ENCODE measurements at places on chromosomes 1 and 21. TPM values are rescaled to one million over a fixed set of nuclear protein-coding genes. Genes with fewer than 3 reads are reported as not detected.

GRCh38 chr1:48049823-48050535, 52.8 kb upstream of the TRABD2B start:
- H3K27me3 ChIP-seq: no peaks in the 10 kb centered on the region
- no peaks in the 10 kb centered on the region for H3K4me1 ChIP-seq
- no peak overlapping the region for H3K27ac ChIP-seq
- DNase-seq: no peak
- H3K4me3 ChIP-seq: no peak overlapping the region
- H3K36me3 ChIP-seq: no peaks in the 10 kb centered on the region

DNA sequence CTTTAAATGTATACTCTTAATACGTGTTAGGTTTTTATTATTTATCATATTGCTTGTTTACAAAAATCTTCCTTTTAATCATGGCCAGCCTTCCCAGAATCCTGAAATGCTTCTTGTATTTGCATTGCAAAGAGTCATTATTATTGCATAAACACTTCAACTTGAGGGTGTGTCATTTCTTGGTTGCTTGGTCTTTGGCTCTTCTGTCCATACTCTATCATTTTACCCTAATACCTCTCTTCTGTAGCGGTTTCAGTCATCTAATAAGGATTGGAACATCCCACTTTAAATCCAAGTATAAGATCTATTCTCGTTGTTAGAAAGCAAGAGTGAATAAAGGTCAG, 200.6 kb upstream of the CACYBP start:
- H3K36me3 ChIP-seq: no peaks in the 10 kb centered on the region
- no peak for DNase-seq
- H3K27ac ChIP-seq: no peak overlapping the region

GRCh38 chr1:200980452-200980772, 43.1 kb downstream of the KIF21B start:
- no peak overlapping the region for H3K4me3 ChIP-seq
- H3K36me3 ChIP-seq: peaks cover 79% of the 10 kb centered on the region
- no peaks in the 10 kb centered on the region for H3K4me1 ChIP-seq

DNA sequence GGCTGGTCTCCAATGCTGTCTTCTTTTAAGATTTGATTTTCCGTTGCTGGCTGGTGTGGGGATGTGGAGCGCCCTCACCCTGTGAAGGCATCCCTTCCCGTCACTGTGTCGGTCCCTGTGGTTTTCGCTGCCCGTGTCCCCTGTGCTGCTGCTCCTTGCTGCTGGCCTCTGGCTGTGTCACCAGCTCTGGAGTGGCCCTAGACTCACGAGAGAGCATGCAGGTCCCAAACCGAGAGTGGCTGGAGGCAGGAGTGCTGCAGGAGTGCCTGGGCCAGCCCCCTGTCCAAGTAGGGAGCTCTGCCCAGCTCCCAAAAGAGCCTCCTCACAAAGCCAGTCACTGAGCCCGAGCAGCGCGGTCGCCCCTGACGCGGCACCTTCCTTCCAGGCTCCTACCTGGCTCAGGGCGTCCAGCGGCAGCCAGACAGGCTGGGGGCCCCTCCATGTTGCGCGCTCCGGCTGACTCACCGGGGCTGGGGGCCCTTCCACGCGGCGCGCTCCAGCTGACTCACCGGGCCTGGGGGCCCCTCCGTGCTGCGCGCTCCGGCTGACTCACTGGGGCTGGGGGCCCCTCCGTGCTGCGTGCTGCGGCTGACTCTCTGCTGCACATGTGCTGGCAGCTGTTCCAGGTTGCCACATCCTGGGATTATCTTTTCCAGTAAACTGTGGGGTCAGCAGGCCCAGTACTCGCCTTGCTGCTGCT, 106.7 kb upstream of the COL6A1 start:
- no peak overlapping the region for H3K4me3 ChIP-seq
- H3K36me3 ChIP-seq: no peaks in the 10 kb centered on the region
- no peaks in the 10 kb centered on the region for H3K4me1 ChIP-seq
- no peak for DNase-seq
- H3K27me3 ChIP-seq: peaks cover 2% of the 10 kb centered on the region

GRCh38 chr1:76070538-76070937, 4.0 kb upstream of the ST6GALNAC3 start:
- H3K27ac ChIP-seq: no peak overlapping the region
- H3K4me3 ChIP-seq: no peak overlapping the region
- no peaks in the 10 kb centered on the region for H3K36me3 ChIP-seq
- peaks cover 12% of the 10 kb centered on the region for H3K4me1 ChIP-seq
- peaks cover 12% of the 10 kb centered on the region for H3K27me3 ChIP-seq

DNA sequence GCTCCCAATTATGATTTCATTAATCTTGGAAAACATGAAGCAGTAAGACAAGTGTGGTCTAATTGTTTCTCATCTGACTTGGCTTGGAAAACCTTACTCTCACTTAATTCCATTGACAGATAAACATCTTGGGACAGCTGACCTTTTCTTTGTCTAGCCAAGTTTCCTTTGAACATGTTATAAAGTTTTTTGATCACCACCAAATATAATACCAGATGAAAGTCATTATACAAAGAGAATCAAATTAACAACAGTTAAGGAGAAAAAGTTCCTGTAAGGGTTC, 50.2 kb downstream of the ALG14 start:
- H3K36me3 ChIP-seq: no peaks in the 10 kb centered on the region
- no peak overlapping the region for H3K4me3 ChIP-seq
- H3K4me1 ChIP-seq: no peaks in the 10 kb centered on the region

- H3K4me1 ChIP-seq: peaks cover 5% of the 10 kb centered on the region
- H3K27ac ChIP-seq: no peak overlapping the region
- no peak overlapping the region for H3K4me3 ChIP-seq
- peaks cover 15% of the 10 kb centered on the region for H3K36me3 ChIP-seq
Observed at GRCh38 chr1:230248889-230249270, 177.3 kb downstream of the PGBD5 start.

GRCh38 chr1:25662061-25662460, 45.5 kb downstream of the MAN1C1 start:
- peaks cover 14% of the 10 kb centered on the region for H3K36me3 ChIP-seq
- no peak for DNase-seq
- H3K27me3 ChIP-seq: peaks cover 1% of the 10 kb centered on the region
- H3K27ac ChIP-seq: no peak overlapping the region
- peaks cover 18% of the 10 kb centered on the region for H3K4me1 ChIP-seq

DNA sequence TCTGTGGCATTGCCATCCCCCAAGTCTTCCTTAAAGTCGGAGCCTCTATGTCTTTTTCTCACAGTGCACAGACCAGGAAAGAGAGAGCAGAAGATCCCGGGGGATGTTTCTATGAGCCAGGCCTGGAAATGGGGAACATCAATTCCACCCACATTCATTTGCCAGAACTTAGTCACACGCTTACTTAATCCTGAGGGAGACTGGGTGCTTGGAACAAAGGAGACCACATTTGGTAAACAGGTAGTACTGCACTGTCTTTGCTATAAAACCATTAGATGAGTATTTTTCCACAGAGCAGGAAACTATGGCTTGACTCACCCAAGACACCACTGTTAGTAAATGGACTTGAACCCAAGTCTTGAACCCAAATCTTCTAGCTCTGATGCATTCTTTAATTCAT, 60.7 kb upstream of the CTTNBP2NL start:
- H3K27me3 ChIP-seq: peaks cover 22% of the 10 kb centered on the region
- no peak for DNase-seq
- H3K4me1 ChIP-seq: peaks cover 7% of the 10 kb centered on the region
- no peaks in the 10 kb centered on the region for H3K36me3 ChIP-seq
- no peak overlapping the region for H3K27ac ChIP-seq
- no peak overlapping the region for H3K4me3 ChIP-seq

GRCh38 chr1:79777481-79778219, 771.1 kb upstream of the ADGRL4 start:
- DNase-seq: no peak
- H3K4me1 ChIP-seq: no peaks in the 10 kb centered on the region
- no peaks in the 10 kb centered on the region for H3K27me3 ChIP-seq
- H3K27ac ChIP-seq: no peak overlapping the region
- no peak overlapping the region for H3K4me3 ChIP-seq
- H3K36me3 ChIP-seq: no peaks in the 10 kb centered on the region

DNA sequence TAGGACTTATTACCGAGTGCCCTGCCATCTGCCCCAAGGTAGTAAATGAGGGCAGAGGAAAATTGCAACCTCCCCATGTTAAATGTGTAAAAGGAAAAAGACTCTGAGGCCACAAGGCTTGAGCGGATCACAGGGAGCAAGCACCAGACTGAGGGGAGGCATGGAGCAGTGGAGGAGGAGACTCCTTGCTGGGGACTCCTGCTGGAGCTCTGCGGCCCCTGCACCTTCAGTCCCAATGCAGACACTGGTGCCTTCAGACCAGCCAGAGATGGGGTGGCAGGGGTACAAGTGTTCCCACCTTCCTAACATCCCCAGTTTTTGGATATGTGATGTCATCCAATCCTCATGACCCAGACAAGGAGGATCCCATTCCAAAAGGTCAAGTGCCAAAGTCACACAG, 128.4 kb upstream of the NGF start:
- peaks cover 9% of the 10 kb centered on the region for H3K4me1 ChIP-seq
- H3K4me3 ChIP-seq: no peak overlapping the region
- DNase-seq: no peak
- H3K27me3 ChIP-seq: no peaks in the 10 kb centered on the region

DNA sequence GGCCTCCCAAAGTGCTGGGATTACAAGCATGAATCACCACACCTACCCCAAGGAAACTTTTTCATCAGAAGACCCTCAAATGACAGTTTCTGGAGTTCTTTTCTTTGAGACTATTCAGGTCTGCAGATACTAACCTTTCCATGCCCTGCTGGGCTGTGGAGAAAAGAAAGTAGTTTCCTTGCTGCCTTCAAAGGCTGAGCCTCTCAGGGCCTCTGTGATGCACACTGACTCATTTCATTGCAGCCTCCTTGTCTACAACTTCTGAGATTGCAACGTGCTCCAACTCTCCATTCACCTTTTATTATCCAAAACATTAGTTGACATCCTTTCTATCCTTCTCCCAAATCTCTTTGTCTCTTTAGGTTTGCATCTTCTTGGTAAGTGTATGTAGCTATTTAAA, 8.8 kb upstream of the SAMSN1 start:
- H3K27me3 ChIP-seq: no peaks in the 10 kb centered on the region
- peak; percentile 53 for DNase-seq
- peaks cover 59% of the 10 kb centered on the region for H3K4me1 ChIP-seq
- peaks cover 27% of the 10 kb centered on the region for H3K36me3 ChIP-seq
- H3K27ac ChIP-seq: peak overlapping the region; percentile 70

- H3K27ac ChIP-seq: no peak overlapping the region
- peaks cover 45% of the 10 kb centered on the region for H3K36me3 ChIP-seq
- peaks cover 55% of the 10 kb centered on the region for H3K4me1 ChIP-seq
- no peaks in the 10 kb centered on the region for H3K27me3 ChIP-seq
- H3K4me3 ChIP-seq: no peak overlapping the region
Observed at GRCh38 chr1:91015794-91016550, 5.9 kb downstream of the ZNF644 start.

- H3K36me3 ChIP-seq: peaks cover 11% of the 10 kb centered on the region
- H3K4me3 ChIP-seq: no peak overlapping the region
- DNase-seq: no peak
- H3K4me1 ChIP-seq: peaks cover 34% of the 10 kb centered on the region
- no peaks in the 10 kb centered on the region for H3K27me3 ChIP-seq
Observed at GRCh38 chr1:168419736-168420135, 124.1 kb downstream of the XCL2 start.

DNA sequence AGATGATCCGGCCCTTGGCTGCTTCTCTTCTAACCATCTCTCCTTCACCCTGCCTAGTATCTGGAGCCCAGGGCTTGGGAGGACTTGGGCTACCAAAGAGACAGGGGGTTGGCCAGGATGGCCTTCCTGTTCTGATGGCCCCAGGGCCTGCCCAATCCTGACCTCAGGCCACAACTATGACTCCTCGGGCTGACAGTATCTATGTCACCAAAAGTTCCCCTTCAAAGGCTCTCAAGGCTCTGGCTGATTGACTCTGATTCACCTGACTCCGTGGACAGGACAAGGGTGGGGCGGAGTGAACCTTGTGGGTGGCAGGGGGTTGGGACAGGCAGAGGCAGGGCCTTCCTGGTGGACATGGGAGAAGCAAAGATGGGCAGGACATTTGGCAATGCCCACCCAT, 12.7 kb downstream of the MEF2D start:
- peak overlapping the region; percentile 62 for H3K4me3 ChIP-seq
- peak overlapping the region; percentile 85 for H3K27ac ChIP-seq
- DNase-seq: no peak
- H3K4me1 ChIP-seq: peaks cover 77% of the 10 kb centered on the region
- no peaks in the 10 kb centered on the region for H3K27me3 ChIP-seq
- peaks cover 28% of the 10 kb centered on the region for H3K36me3 ChIP-seq

DNA sequence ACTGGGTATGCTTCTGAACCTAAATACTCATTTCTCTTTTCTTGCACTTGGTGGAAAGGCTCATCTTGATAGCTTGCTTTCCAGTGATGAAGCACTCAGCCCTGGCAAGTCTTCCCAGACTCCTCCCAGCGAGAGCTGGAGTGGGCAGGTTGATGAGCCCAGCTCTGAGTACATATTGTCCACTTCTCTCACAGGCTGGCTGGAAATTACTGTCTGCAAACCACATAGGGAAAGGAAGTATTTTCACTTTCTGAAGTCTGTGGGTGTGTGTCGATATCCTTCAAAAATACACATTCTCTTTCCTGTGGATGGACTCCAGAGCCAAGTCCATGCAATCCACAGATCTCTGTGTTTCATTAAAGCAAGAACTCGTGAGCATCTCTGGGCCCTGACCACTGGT, 38.7 kb upstream of the CNTN2 start:
- no peak overlapping the region for H3K4me3 ChIP-seq
- no peaks in the 10 kb centered on the region for H3K36me3 ChIP-seq

- no peak for DNase-seq
- H3K4me1 ChIP-seq: no peaks in the 10 kb centered on the region
- H3K4me3 ChIP-seq: no peak overlapping the region
- H3K27me3 ChIP-seq: peaks cover 3% of the 10 kb centered on the region
- no peaks in the 10 kb centered on the region for H3K36me3 ChIP-seq
Observed at GRCh38 chr1:162299018-162299417, 77.6 kb downstream of the SPATA46 start.

DNA sequence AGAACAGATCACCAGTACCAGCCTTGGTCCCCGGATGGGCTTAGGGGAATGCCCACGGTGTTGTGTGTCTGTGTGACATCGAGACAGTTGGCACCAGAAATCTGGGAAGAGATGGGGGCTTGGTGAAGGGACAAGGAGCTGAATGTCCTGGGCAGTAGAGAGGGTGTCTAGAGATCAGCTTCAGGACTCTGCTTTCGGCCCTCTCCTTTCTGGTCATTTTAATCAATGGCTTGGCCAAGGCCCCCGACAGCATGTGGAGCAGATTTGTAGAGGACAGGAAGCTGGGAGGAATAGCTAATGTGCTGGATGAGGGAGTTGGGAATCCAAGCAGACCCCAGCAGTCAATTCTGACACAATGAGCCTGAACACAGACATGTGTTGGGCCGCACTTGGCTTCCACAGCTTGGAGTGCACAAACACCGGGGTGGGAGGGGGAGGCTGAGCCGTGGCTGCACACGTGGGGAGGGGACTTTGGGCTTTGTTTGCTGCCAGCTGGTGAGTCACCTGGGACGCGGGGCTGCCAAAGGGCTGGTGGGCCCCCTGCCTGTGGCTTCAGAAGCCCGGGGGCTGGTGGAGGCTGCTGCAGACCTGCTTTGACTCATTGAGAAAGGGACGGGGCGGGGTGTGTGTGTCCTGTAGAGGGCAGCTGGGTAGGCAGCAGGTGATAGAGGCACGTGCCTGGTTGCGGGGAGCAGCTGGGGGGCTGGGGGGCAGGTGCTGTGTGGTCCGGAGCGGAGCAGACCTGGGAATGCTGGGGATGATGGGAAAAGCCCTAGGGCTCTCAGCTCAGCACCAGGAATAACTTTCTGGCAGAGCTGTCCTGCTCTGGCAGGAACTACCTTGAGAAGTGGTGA, 20.9 kb downstream of the SLC1A7 start:
- no peaks in the 10 kb centered on the region for H3K4me1 ChIP-seq
- H3K36me3 ChIP-seq: no peaks in the 10 kb centered on the region
- H3K27ac ChIP-seq: no peak overlapping the region

Gene NTNG1
- not detected for total RNA-seq

Gene C8A
- total RNA-seq: not detected

Gene CCDC30
- 1.7 TPM for total RNA-seq

Gene TAS1R2
- total RNA-seq: not detected

Gene HTR6
- not detected for total RNA-seq

Gene MCOLN3
- 1.6 TPM for total RNA-seq

Gene DLGAP3
- 0.29 TPM for total RNA-seq

Gene DENND2C
- total RNA-seq: 0.34 TPM

Gene KCNJ10
- not detected for total RNA-seq

All from activated CD8-positive, alpha-beta T cell treated with anti-CD3 and anti-CD28 coated beads, Interleukin-2, amount 10 ng/mL, durations not matched to agents 7 days and 5 days (primary cell).